ENCODE measurements at places on chromosomes 11 and 22.

DNA sequence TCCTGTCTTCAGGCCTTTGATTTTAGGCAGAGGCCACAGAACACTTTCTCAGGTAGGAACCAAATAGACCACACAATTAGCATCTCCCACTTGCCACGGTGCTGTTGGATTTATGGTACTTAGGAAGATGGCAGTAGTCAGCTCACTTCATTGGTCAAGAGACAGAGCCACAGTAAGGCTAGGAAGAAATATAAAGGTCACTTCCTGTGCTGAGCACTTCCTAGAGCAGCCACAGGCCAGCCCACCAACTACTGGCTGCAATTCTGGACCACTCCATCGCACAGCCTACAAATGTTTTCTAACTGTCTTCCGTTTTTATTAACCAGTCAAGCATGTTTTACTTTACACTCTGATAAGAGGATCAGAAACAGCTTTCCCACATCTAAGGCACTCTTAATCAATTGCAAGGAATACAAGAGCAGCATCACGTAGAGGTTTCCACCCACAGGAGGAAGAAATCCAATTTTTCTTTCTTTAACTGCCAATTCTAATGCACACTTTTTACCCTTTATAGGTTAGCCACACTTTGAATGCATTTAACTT is 54.7 kb downstream of the ABTB2 start:
- DNase-seq: no peak

DNA sequence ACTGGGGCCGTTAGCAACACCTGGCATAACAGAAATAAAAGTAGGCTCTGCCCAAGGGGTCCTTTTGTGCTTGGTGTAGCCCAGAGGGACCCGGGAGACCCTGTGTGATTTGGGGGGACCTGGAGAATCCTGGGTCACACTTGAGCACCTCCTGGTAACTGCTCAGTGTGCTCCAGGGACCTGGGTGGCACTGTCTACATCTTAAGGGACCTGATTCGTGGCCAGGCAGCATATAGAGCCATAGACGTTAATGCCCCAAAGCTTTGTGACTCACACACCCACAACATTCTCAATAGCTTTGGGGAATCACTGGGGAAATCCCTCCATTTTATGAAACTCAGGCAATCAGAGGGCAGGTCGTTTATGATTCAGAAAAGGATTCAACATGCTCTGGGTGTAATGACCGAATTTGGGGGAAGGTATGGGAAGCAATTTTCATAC is 3.6 kb upstream of the IGF2 start:
- DNase-seq: peak; percentile 77

DNA sequence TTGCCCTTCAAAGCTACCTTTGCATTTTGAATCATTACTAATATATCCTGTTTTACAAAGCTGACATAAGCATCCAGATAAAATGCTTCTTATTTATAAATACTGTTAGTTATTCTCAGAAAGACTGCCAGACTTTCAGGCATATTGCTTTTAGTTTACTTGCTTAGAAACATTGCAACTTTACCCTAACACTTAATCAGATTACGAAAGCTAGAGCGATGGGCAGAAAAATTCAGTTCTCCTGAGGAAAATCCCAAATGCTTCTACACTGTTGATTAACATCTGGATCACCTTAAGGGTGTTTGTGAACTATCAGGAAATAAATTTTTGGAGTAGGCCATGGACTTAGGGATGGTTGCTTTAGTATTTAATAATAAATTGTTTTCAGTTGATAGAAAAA is 289.7 kb upstream of the MPPED2 start:
- DNase-seq: no peak

GRCh38 chr11:57299150-57299737 is 25.5 kb downstream of the TNKS1BP1 start:
- no peak for DNase-seq

DNA sequence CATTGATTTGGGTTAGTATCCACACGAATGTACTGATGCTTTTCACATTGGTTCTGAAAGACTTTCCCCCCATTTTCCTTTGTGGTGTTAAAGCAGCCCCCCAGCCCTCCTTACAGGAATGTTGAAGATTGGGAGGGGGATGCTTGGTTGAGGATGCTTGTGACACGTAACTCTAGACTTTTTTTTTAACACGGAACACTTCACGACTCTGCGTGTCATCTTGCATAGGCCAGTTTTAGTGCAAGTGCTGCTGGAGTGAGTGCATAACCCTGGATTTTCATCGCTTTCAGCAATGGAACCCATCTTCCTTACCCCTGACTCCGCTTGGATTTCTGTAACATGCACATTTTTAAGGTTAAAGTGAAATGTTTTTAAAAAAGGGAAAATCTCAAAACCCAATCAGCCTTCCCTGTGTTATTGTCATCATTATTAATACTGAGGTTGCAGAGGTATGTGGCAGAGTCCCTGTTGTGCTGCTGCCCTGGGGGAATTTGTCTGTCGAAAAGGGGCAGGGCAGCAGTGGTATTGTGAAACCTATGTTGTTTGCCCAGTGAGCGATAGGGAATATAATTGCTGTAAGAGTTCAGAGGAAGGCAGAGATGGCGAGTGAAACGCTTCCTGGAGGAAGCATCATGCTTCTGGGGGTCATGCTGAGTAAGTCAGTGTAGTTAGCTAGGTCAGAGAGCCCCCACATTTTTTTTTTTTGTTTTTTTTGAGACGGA is 12.1 kb downstream of the CECR2 start:
- no peak for DNase-seq

DNA sequence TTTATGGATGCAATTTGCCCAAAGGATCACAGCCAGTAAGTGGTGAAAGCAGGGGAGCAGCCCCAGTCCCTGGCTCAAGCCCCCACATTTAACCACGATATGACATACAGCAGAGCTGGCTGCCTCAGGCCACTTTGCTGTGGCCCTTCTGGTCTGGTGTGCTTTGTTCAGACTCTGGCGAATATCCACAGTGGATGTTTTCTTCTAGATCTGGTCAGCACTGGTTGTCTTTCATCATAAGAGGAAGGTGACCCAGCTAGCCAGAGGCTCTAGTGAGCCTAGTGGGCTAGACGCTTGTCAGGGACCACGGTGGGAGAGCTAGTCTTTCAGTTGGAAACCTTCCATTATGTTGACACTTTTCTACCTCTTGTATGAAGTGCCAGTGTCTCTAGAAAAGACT is 42.5 kb downstream of the DGCR2 start:
- DNase-seq: no peak

DNA sequence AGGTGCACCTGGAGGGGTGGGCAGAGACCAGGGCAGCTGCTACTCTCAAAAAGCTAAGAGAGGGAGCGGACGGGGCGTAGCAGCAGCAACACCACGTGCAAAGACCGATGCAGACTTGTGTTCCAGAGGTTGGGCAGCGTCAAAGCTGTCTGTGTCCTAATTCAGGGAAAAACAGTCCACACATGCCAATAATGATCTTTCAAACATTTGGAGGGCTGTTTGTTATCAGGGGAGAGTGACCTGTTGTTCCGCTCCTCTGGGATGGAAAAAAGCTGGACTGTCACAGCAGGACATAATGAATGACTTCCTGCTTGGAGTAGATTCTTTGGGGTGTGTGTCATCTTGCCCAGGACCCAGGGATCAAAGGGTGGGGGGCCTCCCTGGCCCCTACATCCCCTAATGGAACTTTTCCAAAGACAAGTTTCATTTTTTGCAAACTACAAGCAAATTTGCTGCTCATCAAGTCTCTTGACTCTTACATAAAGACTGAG is 6.2 kb upstream of the FBLN1 start:
- DNase-seq: no peak

GRCh38 chr11:3160252-3161031 is 4.7 kb downstream of the OSBPL5 start:
- peak; percentile 24 for DNase-seq

- DNase-seq: no peak
Measured at GRCh38 chr11:94873916-94874540, 99.3 kb downstream of the CWC15 start.

DNA sequence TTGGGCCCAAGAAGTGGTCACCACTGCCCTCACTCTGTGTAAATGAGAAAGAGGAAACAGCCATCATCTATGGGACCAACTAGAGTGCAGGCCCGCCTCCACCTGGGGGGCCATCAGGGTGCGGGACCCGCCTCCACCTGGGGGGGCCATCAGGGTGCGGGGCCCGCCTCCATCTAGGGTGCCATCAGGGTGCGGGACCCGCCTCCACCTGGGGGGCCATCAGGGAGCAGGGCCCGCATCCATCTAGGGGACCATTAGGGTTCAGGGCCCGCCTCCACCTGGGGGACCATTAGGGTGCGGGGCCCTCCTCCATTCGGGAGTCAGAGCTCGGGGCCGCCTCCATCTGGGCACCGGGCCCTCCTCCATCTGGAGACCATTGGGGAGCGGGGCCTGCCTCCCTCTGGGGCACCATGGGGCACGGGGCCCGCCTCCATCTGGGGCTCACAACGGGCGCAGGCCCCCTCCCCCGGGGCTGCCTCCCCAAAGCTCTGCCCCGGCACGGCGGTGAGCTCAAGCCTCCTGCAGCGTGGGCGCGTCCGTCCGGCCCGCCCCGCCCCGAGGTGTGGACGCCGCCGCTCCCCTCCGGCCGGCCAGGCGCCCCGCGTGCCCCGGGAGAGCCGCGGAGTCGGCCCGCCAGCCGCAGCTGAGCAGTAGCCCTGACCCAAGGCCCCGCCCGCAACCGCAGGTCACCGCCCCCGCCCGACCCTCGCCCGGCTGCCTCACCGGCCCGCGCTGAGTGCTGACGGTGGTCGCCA is 512 bp downstream of the TOLLIP start:
- DNase-seq: no peak

- no peak for DNase-seq
Measured at GRCh38 chr11:32152216-32152615, 61.3 kb downstream of the RCN1 start.

GRCh38 chr11:61725781-61726231 is 26.6 kb upstream of the MYRF start:
- DNase-seq: no peak

- no peak for DNase-seq
Measured at GRCh38 chr11:65435411-65435931, 12.9 kb downstream of the NEAT1 start.

- DNase-seq: no peak
Measured at GRCh38 chr11:131463649-131464425, 93.4 kb downstream of the NTM start.

GRCh38 chr11:66346476-66347424 is 679 bp downstream of the B4GAT1 start:
- DNase-seq: no peak

- DNase-seq: peak; percentile 70
Measured at GRCh38 chr11:73995731-73996130, 13.1 kb upstream of the UCP2 start.

GRCh38 chr11:128548649-128549255 is 38.6 kb downstream of the ETS1 start:
- DNase-seq: no peak

DNA sequence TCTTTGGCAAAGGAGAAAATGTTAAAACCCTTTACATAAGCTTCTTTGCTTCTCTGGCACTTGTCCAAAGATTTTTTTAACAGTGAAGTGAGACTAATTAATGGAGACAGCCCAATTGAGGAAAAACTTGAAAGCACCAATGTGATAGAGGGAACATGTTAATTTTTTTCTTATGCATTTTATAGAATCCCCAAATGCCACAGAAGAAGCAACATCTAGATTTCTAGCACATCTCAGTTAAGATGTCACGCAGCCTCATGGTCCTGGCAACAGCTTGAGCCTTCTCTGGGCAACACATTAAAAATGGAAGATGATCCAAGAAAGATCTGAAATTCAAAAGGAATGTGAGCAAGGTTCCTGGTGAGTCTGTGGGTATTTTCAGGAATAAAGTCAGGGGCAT is 48.5 kb downstream of the PACSIN2 start:
- DNase-seq: no peak

DNA sequence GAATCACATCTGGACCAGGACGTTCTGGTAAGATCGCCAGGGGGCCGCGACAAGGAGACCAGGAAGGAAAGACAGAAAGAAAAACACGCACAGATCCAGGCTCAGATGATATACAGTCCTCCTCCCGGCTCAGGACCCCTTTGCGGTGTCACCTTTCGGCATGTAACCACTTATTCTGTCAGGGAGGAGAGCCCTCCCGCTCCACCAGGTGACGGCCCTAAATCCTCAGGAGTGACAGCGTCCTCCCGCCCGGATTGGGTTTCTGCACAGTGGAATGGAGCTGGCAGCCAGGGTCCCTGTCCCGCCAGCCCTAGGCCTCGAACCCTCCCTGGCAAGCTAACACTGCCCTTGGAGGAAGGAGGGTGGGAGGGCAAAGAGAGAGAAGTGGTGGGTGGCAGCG is 24.3 kb upstream of the KCNQ1OT1 start:
- no peak for DNase-seq

DNA sequence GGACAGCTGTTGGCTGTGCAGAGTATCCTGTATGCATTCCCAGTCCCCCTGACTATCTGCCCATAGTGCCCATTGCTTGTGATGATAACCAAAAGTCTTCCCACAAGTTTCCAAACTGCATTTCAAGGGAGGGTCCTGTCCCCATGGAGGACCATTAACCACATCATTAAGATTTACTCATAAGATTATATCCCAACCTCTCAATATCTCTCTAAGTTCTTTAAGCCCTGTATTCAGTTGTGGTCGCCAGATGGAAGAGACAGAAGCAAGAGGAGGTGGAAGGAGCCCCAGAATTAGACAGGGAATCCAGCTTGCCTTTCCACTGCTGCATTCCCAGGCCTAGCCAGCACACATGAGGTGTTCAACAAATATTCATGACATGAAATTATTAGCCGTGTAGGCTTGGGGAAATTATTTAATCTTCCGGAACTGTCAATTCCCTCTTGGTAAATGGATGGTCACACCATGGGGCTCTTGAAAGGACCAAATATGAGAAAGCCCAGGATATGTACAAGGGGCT is 42.6 kb upstream of the TIMP3 start:
- DNase-seq: no peak

DNA sequence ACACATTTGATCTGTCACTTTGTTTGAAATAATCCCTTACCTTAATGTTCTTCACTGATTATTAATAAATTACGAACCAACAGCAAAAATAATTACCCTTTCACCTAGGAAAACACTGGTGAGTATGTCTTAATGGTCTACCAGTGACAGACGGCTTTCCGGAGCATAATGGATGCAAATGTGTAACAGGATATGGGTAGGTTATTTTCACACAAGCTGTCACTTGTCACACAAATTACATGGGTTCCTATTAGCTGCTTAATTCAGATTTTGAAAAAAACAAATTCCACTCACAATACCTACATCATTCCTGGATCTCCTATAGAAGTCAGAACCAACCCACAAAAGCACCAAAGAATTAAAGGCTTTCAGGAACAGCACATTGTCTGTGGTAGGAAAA is 127.9 kb downstream of the WT1 start:
- DNase-seq: no peak

All from activated CD4-positive, alpha-beta T cell treated with anti-CD3 and anti-CD28 coated beads, Interleukin-10, Interleukin-2, amounts not matched to agents 100 ng/mL and 50 ng/mL, durations not matched to agents 16 hours and 8 hours (primary cell).